Testis (tissue), 5 donors: ENCODE measurements at places on chromosomes 3 and 15. TPM values are rescaled to one million over a fixed set of nuclear protein-coding genes. Genes with fewer than 3 reads are reported as not detected.

DNA sequence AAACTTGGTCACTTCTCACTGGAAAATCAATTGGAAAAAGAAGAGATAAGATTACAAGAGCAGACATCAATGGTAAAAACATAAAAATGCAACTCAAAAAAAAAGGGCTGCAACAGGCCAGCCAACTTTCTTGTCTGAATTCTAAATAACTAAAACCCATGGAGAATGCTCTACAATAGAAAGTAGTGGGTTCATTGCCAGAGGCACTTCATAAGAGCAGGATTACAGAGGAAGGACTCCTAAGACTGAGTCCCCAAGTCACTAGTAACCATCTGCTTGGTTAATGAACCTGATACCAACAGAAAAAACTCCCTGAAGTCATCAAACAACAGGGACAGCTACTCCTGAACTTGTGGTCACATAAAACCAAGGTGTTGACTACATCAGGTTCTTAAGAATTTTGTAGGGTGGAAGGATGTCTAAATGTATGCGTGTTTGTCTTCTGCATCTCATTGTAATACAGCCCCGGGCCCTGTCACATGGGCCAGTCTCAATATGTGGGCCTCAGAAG is 148.6 kb downstream of the IMPG2 start:
- no peaks in the 10 kb centered on the region for H3K36me3 ChIP-seq
- H3K4me3 ChIP-seq, result no peak overlapping the region
- DNase-seq, result no peak
- H3K27me3 ChIP-seq, result no peaks in the 10 kb centered on the region

- no peaks in the 10 kb centered on the region for H3K27me3 ChIP-seq
- DNase-seq, result no peak
- no peak overlapping the region for H3K27ac ChIP-seq
- H3K36me3 ChIP-seq, result no peaks in the 10 kb centered on the region
- no peak overlapping the region for H3K4me3 ChIP-seq
These were observed 58.4 kb downstream of the ALCAM start for GRCh38 chr3:105425153-105425502.

CEP97 gene
- 22.1 TPM for total RNA-seq

WDR93 gene
- total RNA-seq, result 12.3 TPM

ALDH1L1 gene
- total RNA-seq, result 73.8 TPM
